ENCODE measurements at places on chromosomes 11 and 22.

DNA sequence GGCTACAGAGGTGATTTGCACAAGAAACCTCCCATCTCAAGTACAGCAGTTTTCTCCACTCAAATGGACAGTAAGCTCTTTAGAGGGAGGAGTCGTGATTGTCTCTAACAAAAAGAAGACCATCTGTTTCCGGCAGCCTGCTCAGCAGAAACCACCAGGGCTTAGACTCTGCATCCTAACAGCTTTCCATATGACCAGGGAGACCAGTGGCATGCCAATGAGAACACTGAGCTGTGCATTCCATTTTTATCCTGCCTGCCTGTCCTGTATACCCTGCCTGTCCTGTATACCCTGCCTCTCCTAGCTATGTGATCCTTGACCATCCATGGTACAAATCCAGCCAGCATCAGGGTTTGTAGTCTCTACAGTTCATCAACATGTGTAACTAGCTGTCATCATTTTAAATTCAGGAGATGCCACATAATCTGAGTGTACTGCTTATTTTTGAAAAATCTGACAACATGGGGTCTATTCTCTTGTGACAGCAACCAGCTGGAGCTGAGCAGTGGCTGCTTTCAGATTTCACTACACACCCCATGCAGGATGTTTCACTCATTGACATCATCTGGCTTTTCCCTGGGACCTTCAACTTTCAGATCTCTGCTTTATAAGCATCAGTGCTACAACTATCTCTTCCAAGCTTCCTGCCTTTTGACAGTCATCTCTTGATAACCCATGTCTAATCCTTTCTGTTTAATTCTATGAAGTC is 50.5 kb upstream of the POU2AF2 start:
- DNase-seq: no peak
- H3K27ac ChIP-seq: no peak overlapping the region
- no peaks in the 10 kb centered on the region for H3K27me3 ChIP-seq
- no peaks in the 10 kb centered on the region for H3K36me3 ChIP-seq
- H3K4me1 ChIP-seq: no peaks in the 10 kb centered on the region

- no peaks in the 10 kb centered on the region for H3K27me3 ChIP-seq
- no peak overlapping the region for H3K4me3 ChIP-seq
- no peaks in the 10 kb centered on the region for H3K36me3 ChIP-seq
- no peak overlapping the region for H3K27ac ChIP-seq
- no peaks in the 10 kb centered on the region for H3K4me1 ChIP-seq
Observed at GRCh38 chr11:111410951-111411350, 31.9 kb upstream of the POU2AF1 start.

DNA sequence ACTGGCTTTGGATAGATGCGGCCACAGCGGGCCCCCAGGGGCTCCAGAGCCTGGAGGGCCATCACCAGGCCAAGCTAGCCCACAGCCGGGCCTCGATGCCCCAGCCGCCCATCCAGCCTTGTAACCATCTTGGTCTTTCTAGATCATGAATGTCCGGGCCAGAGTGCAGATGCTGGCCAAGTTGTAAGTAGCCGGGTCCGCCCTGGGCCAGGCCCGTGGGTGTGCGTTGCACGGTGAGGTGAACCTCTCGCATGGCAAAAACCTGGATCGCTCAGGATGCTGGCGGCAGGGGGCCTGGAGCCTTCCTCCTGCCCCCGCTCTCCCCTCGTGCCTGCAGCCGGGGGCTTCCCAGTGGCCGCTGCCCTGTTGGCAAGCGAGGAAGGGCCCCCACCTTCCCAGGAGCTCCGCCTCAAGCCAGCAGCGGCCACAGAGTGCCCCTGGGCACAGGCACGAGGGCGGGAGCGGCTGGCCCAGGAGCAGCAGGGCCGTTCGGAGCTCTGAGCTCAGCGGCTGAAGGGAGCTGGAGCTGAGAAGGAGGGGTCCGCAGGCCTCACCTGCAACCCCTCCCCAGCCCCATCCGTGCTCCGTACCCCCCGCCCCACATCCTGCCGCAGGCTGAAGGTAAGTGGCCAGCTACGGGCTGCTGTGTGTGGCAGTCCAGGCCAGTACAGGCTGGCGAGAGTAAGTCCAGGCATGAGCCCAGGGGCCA is 10.9 kb upstream of the MRPL23 start:
- H3K4me1 ChIP-seq: no peaks in the 10 kb centered on the region
- H3K27me3 ChIP-seq: no peaks in the 10 kb centered on the region
- H3K36me3 ChIP-seq: no peaks in the 10 kb centered on the region

GRCh38 chr11:41320653-41321052 is 138.8 kb downstream of the LRRC4C start:
- H3K36me3 ChIP-seq: no peaks in the 10 kb centered on the region
- H3K27me3 ChIP-seq: no peaks in the 10 kb centered on the region
- no peaks in the 10 kb centered on the region for H3K4me1 ChIP-seq
- H3K4me3 ChIP-seq: no peak overlapping the region
- no peak for DNase-seq
- no peak overlapping the region for H3K27ac ChIP-seq

GRCh38 chr11:118232659-118233058 is 7.8 kb upstream of the JAML start:
- no peaks in the 10 kb centered on the region for H3K27me3 ChIP-seq
- H3K4me1 ChIP-seq: no peaks in the 10 kb centered on the region
- DNase-seq: no peak
- no peaks in the 10 kb centered on the region for H3K36me3 ChIP-seq
- no peak overlapping the region for H3K4me3 ChIP-seq

DNA sequence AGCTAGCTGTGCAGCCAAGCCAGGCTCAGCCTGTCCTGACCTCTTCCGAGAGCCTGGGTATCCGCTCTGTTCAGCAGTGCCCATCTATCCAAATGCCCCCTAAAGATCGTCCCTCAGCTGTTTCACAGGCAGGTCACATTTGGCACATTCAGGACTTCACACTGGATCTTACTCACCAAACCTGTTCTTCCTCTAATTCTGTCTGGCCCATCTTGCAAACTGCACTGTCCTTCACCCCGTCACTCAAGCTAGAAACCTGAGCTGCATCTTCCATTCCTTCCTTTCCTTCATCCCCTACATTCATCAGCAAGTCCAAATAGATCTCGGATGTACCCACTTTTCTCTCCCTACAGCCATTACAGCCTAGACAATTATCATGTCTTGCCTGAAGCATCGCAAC is 60.7 kb upstream of the CSNK2A3 start:
- peaks cover 14% of the 10 kb centered on the region for H3K4me1 ChIP-seq
- no peak overlapping the region for H3K4me3 ChIP-seq
- no peak overlapping the region for H3K27ac ChIP-seq
- no peaks in the 10 kb centered on the region for H3K27me3 ChIP-seq

GRCh38 chr11:105821372-105821771 is 200.7 kb downstream of the MSANTD4 start:
- no peak overlapping the region for H3K27ac ChIP-seq
- H3K4me3 ChIP-seq: no peak overlapping the region
- DNase-seq: no peak
- no peaks in the 10 kb centered on the region for H3K36me3 ChIP-seq
- H3K4me1 ChIP-seq: no peaks in the 10 kb centered on the region

DNA sequence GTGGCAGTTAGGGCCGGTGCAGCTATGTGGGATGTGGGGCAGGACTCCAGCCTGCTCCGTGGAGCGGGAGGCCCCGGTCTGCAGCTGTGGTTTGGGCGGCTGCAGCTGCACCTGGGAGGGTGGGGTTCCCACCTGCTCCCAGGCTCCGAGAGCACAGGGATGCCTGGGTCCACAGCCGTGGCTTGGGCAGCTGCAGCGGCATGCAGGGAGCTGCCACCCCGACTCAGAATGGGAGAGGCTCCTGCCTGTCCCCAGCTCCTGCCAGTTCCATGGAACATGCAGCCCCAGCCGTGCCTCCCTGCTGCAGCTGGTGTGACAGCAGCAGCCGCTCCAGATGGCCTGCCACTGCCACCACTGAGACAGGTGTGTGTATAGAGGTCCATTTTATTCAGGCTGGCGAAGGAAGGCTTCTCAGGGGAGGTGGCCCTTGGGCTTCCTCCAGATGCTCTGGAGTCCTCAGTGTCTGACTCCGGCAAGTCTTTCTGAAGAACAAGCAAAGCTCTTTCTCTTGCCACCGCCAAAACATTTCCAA is 21.8 kb upstream of the UPK3A start:
- no peak for DNase-seq
- H3K36me3 ChIP-seq: no peaks in the 10 kb centered on the region
- no peak overlapping the region for H3K4me3 ChIP-seq
- H3K27me3 ChIP-seq: no peaks in the 10 kb centered on the region
- no peaks in the 10 kb centered on the region for H3K4me1 ChIP-seq

DNA sequence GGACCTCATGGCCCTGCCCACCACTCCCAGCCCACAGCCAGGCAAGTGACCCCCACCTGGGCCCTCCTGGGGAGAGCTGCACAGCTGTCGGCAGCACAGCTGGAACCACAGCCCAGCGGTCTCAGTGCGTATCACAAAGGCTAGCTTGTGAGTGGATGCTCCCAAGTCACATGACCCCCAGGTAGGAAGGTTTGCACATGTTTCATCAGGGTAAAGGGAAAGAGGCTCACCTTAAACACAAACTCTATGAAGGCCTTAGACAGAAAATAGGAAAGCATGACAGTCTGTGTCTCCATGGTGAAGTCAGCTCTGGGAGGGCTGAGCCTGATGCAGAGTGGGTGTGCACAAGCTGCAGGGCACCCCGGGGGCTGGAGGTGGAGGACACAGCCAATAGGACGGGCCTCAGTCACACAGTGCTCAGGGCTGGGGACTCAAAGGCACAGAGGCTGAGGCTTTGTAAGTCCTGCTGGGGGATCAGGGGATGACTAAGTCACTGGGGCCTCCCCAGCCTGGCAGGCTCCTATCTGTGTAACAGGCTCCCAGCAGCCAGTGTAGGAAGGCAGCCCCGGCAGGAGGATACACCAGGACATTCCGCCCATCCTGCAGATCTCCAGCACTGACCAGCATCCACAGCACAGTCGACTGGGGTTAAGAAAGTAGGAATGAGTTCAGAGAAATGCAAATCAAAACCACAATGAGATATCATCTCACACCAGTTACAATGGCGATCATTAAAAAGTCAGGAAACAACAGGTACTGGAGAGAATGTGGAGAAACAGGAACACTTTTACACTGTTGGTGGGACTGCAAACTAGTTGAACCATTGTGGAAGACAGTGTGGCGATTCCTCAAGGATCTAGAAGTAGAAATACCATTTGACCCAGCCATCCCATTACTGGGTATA is 22.0 kb downstream of the CELSR1 start:
- no peaks in the 10 kb centered on the region for H3K27me3 ChIP-seq
- no peaks in the 10 kb centered on the region for H3K36me3 ChIP-seq
- H3K4me3 ChIP-seq: no peak overlapping the region
- no peak overlapping the region for H3K27ac ChIP-seq

- DNase-seq: no peak
- H3K36me3 ChIP-seq: peaks cover 3% of the 10 kb centered on the region
- H3K4me3 ChIP-seq: no peak overlapping the region
- H3K27ac ChIP-seq: no peak overlapping the region
- no peaks in the 10 kb centered on the region for H3K27me3 ChIP-seq
Observed at GRCh38 chr11:112355726-112356125, 95.1 kb upstream of the PLET1 start.

DNA sequence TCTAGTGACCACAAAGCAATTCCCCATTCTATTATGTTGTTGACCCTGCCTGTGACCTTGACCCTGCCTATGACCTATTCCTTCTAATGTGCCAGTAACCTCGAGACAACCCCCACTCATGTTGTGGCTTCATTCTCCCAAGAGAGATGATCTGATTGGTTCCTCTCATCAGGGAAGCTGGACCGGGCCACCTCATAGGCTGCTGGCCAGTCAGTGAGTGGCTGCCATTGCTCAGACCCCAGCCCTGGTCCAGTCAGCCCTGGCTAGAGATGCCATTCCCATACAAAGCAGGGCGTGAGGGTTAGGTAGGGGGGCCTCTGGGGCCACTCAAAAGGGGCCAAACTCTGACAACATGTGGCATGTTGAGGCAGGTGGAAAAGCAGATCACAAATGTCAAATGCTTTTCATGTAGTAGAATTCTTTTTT is 11.9 kb downstream of the SLC29A2 start:
- no peaks in the 10 kb centered on the region for H3K27me3 ChIP-seq
- no peak for DNase-seq

DNA sequence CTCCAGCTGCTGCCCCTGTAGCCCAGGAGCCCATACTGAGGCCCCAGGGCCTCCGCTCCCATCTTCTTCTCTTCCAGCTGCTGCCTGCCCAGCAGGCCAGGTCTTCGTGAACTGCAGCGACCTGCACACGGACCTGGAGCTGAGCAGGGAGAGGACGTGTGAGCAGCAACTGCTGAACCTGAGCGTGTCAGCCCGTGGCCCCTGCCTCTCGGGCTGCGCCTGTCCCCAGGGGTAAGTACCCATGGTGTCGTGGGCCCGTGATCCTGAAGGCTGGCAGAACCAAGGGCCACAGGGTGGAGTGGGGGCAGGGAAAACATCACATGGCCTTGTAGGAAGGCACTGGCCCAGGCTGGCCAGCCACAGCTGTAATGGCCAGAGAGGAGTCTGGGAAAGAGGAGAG is 31.2 kb downstream of the OTOG start:
- H3K27me3 ChIP-seq: no peaks in the 10 kb centered on the region
- no peak overlapping the region for H3K4me3 ChIP-seq
- H3K36me3 ChIP-seq: no peaks in the 10 kb centered on the region
- no peaks in the 10 kb centered on the region for H3K4me1 ChIP-seq
- no peak overlapping the region for H3K27ac ChIP-seq

DNA sequence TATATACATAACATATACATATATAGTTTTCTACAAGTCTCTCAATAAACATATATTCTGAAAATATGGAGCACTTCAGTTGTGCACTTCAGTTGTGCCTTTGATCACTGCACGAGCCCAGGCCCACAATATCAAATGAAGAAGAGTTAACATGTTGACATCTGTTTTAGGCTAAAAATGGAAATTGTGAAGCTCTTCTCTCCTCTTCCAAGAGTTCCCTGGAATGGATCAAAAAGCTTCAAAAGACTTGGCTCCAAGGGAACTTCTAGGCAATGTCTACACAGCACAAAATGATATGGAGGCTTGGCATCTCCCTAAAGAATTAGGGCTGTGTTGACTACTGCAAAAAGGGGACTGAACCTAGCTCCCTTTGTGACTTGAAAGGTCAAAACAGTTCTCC is 36.9 kb downstream of the MAML2 start:
- no peaks in the 10 kb centered on the region for H3K36me3 ChIP-seq
- no peaks in the 10 kb centered on the region for H3K27me3 ChIP-seq
- H3K27ac ChIP-seq: peak overlapping the region; percentile 66
- no peak for DNase-seq

GRCh38 chr11:45082744-45083543 is 63.5 kb upstream of the PRDM11 start:
- no peaks in the 10 kb centered on the region for H3K27me3 ChIP-seq
- H3K4me3 ChIP-seq: no peak overlapping the region
- H3K27ac ChIP-seq: no peak overlapping the region
- DNase-seq: no peak

- no peaks in the 10 kb centered on the region for H3K36me3 ChIP-seq
- H3K27ac ChIP-seq: no peak overlapping the region
- H3K4me1 ChIP-seq: no peaks in the 10 kb centered on the region
- peak; percentile 68 for DNase-seq
Observed at GRCh38 chr11:62340269-62340901, 3.1 kb downstream of the ASRGL1 start.

- no peak overlapping the region for H3K4me3 ChIP-seq
- no peaks in the 10 kb centered on the region for H3K36me3 ChIP-seq
- H3K27ac ChIP-seq: no peak overlapping the region
- no peak for DNase-seq
Observed at GRCh38 chr11:35088676-35089075, 50.3 kb upstream of the CD44 start.

- H3K36me3 ChIP-seq: no peaks in the 10 kb centered on the region
- DNase-seq: no peak
- H3K27ac ChIP-seq: no peak overlapping the region
- no peaks in the 10 kb centered on the region for H3K27me3 ChIP-seq
Observed at GRCh38 chr11:8056810-8057463, 24.1 kb upstream of the TUB start.

All from ascending aorta (tissue), 2 donors.